ENCODE measurements at places on chromosomes 4 and X. TPM values are rescaled to one million over a fixed set of nuclear protein-coding genes. Genes with fewer than 3 reads are reported as not detected.

The FGF5 gene
- total RNA-seq, result 0.13 TPM

The CLGN gene
- total RNA-seq, result 1.00 TPM

The SMR3B gene
- not detected for total RNA-seq

The CSAG2 gene
- total RNA-seq, result not detected

The CASP3 gene
- 66.1 TPM for total RNA-seq

The LRIT3 gene
- total RNA-seq, result 0.16 TPM

Data from endothelial cell of umbilical vein (primary cell).